ENCODE measurements at places on chromosomes 5 and 9.

- DNase-seq, result no peak
Observed at GRCh38 chr5:120436996-120437395, 27.1 kb upstream of the PRR16 start.

DNA sequence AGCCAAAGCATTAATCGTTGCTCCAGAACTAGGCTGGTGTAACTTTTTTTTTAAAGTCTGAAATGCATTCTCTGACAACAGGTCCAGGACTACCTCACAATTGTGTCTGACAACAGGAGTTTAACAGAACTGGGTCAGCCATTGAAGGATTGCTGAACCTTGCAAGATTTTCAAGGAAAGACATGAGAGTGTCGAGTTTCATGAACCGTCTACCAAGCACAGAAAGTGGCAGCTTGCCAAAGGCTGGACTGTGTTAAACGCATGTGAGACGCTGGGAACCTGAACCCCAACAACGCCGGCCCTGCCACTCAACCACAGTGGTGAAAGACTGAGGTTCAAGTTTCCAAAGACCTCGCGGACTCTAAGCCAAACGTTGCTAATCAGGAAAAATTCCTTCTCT lies 79.1 kb downstream of the LHFPL2 start:
- peak; percentile 88 for DNase-seq

DNA sequence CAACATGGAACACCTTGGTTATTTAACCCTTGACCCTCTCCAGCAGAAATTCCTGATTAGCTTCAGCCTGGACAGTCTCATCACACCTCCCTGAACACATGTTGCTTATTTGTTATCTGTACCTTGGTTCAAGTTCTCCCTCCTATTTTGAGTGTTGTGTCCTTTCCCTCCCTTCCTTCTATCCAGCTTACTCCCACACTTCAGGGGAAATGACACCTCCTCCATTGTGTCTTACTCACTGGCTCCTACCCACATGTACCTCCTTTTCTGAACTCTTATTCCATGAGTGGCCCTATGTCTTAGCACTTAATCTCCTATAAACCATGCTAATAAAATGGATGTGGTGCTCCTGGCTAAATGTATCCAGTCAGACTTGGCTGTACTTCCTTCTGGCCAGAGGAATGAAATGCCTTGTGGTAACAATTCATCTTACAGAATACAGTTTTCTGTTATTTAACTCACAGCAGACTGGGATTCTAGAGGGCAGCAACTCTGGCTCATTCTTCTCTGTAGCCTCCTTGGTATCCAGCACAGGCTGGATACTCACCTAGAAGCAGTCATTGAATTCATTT lies 11.2 kb downstream of the LIX1 start:
- no peak for DNase-seq

DNA sequence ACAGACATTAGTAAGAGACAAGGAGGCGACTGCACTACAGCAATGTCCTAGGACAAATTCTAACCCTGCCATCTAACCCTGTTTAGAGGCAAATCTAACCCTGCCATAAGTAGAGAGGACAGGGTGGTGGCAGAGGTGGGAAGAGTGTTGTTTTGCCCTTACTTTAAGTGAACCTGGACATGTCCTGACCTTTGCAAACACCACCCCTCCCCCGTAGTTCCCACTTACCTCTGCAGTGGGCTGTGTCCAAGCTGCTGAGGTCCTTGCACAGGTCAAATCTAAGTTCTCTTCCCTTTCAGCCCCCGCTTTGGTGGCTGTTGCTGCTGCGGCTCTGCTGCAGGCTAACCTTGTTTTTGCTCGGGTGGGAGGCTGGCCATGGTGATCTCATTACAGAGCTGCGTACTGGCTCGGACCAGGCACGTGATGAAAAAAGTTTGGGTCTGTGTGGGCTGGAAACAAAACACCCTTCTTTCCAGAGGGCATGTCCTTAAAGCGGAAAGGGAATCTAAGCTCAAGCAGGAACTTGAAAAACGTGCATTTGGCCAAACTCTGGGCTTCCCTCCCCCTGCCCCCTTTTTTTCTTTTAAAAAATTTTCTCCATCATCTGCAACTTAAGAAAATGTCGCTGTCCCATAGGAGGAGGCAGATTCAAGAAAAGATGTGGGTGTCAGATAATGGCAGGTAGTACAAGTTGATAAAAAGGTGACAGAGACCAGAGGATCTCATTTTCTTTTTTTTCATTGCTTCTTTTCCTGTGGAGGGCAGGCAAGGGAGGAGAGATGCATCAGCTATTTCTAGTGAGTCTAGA lies at the start of gene FAXDC2:
TSS of gene FAXDC2 (minus strand) at position 349 of the 808 bp plus-strand sequence. CDS start 12,425 bp downstream, outside the sequence.
- peak; percentile 90 for DNase-seq

- DNase-seq, result peak; percentile 73
Observed at GRCh38 chr5:149730620-149731331, 666 bp downstream of the PPARGC1B start.

GRCh38 chr5:366541-367357 lies 45.2 kb downstream of the AHRR start:
- DNase-seq, result no peak

GRCh38 chr9:133637451-133638055 lies 1.4 kb downstream of the DBH start:
- no peak for DNase-seq

DNA sequence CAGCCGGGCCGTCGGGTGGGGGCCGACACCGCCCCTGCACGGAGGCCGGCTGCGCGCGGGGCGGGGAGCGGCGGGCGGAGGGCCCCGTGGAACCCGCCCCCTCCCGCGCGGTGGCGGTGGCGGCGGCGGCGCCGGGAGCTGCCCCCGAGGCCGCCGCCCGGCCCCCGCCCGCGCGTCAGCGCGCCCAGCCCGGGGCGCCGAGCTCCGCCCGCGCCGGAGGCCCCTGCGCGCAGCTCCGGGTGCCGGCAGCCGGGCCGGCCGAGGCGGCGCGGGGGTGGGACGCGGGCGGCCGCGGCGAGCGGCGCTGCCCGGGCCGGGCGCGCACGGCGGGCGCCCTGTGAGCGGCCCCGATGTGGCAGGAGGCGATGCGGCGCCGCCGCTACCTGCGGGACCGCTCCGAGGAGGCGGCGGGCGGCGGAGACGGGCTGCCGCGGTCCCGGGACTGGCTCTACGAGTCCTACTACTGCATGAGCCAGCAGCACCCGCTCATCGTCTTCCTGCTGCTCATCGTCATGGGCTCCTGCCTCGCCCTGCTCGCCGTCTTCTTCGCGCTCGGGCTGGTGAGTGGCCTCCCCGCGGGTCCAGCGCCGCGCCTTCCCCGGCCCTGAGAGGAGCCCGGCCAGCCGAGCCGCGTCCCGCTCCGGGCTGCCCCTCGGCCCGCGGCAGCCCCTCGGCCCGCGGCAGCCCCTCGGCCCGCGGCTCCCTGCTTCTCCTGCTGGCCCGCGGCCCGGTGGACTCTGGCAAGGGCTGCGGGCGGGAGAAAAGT lies at the start of gene ADCY2:
TSS of gene ADCY2 (plus strand) at position 192 of the 766 bp plus-strand sequence. CDS start at position 351, 159 bp downstream.
- peak; percentile 71 for DNase-seq
